ENCODE measurements at places on chromosomes 5 and 9.

DNA sequence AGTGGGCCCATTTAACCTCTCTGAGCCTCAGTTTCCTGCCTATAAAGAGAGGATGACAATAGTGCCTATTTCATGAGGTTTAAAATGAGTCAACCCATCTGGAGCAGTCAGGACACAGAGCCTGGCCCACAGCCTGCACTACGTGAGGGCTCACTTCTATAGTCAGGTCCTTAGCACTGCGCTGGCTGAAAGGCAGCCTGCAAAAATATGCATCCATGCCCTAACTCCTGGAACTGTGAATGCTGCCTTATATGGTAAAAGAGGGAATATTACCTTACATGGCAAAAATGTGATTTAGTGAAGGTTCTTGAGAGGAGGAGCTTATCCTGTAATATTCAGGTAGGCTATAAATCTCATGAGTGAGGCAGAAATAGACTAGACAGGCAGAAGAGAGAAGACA is 98.5 kb downstream of the GABBR2 start:
- DNase-seq: no peak

GRCh38 chr5:188488-189481 is 2.5 kb upstream of the LRRC14B start:
- peak; percentile 7 for DNase-seq

- DNase-seq: no peak
Measured at GRCh38 chr9:75850459-75851200, 39.8 kb upstream of the PCSK5 start.

DNA sequence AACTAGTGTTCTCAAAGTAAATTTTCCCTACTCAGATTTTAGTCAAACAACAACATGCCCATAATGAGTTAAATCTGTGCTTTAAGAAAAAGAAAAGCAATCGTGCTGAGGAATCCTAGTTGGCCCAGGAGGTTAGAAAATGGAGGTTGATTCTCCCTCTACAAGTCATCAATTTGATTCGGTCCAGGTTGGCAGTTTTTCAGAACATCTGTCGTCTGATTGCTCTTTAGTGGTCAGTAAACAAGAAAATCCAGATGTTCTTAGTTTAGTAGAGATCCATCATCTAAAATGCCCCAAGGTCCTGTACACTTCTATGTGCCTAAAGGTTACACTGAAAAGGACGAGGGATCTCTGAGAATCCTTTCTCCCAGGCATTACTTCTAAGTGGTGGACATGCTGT is 659.2 kb downstream of the MTRR start:
- DNase-seq: no peak

GRCh38 chr5:14221732-14222131 is 78.6 kb downstream of the TRIO start:
- no peak for DNase-seq

DNA sequence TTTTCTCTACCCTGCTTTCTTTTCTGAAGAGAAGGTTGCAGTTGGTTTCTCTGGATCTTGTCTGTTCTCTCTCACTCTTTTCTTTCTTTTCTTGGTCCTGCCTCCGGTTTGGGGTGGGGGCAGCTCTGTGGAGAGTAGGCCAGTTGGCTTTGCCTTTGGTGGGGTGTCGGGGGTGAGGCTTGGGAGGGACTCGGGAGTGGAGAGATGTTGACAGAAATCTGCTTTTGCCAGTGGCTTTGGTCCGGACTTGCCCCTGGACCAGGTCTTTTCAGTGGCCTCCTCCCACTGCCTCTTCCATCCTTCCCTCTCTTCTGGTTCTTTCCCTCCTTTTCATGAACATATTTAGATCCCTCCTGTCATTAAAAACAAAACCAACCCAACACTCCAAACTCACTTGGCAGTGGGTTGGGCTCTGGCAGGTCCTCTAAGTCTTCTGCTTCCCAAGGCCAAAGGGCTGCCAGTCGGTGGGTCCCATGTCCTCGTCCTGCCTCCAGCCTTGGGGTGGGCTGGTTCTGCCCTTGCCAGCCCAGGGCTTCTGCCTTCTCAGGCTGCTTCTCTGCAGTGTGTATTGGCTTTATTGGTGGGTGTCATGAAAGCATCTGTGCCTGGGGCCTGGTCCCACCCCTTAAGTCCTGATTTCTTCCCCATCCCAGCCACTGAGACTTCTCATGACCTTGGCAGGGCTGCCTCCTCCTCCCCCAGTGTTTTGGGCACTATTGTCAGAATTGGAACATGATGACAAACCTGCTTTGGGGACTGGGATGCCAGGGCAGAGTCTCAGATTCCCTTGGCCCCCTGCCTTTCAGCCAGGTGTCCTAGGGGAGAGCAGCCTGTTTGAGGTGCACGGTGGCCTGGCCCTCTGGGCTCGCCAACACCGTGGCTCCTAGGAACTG is 16.9 kb downstream of the ANKRD33B start:
- no peak for DNase-seq

GRCh38 chr9:93183663-93184431 is at the start of gene WNK2:
WNK2 (plus strand) TSS chr9:93184139; CDS start chr9:93184930, 791 bp downstream.
- no peak for DNase-seq

GRCh38 chr5:31007672-31008071 is 185.8 kb upstream of the CDH6 start:
- DNase-seq: no peak

- DNase-seq: no peak
Measured at GRCh38 chr5:127744241-127744640, 41.0 kb downstream of the CCDC192 start.

- no peak for DNase-seq
Measured at GRCh38 chr5:82720213-82721086, 356.7 kb downstream of the TMEM167A start.

DNA sequence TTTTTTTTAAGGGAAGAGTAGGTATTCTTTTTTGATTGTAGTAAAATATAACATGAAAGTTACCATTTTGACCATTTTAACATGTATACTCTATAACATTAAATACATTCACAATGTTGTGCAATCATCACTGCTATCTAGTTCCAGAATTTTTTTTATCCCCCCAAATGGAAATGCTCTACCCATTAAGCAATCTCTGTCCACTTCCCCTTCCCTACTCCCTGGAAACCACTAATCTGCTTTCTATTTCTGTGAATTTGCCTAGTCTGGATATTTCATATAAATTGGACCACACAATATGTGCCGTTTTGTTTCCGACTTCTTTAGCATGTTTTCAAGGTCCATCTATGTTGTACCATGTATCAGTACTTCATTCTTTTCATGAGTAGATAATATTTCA is 429.5 kb downstream of the TLE1 start:
- no peak for DNase-seq

DNA sequence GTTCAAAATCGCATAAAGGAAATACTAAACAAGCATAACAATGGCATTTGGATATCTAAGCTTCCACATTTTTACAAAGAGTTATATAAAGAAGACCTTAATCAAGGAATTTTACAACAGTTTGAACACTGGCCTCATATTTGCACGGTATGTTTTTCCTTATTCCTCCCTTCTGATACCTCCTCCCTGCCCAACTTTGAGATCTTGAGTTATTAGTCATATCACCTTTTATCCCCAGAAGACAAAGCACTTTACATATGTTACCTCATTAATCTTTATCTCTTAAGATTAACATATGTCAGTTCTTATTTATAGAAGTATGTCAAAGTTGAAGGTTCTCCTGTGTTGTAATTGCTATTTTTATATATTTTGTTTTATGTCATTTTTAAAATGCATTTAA is 29.8 kb downstream of the TDRD7 start:
- DNase-seq: no peak

DNA sequence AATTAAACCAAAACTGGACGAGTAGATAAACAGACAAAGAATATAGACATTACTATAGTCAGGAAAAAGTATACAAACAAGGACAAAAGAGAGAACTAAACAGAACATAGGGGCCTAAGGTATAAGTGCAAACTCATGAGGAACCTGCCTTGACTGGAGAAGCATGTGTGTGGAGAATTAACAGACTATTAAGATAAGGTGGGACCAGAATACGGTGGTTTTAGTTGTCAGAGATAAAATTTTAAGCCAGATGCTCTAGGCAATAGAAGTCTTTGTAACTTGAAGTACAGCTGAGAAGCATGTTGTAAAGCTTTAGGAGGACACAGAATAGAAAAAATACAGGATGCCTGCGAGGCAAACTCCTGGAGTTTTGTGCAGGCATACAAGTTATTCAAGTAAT is 707.1 kb downstream of the PTPRD start:
- DNase-seq: no peak

GRCh38 chr5:60509519-60509918 is 190.4 kb downstream of the DEPDC1B start:
- DNase-seq: no peak

DNA sequence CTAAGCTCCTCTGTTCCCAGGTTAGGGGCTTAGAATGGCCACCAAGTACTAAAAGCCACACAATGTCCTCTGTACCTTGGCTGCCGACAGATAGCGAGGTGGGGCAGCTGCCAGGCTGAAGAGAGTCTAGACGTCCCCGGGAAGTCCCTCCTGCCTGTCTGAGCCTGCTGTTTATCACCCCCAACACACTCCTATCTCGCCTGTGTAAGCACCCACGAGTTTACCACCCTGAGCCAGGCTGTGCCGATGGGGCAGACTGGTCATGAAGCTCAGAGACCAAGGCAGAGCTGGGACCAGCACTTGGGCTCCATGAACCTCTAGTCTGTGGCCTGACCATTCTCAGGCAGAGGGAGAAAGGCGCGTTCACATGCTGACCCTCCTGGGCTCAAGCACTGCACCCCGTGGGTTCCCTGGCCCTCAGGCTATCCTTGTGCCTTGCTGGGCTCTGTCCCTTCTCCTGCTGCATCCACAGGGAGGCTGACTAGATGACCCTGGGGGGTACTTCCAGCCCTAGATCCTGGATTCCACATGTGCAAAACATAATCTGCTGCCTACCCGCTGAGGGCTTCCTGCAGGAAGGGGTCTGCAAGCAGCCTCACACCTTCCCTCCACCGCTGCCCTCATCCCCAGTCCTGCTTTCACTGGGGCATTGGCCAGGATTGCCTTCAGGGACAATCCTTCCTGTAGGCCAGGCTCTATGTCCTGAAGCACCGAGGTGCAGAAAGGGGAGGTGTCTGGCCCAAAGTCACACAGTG is 18.6 kb upstream of the SLC25A51 start:
- no peak for DNase-seq

- no peak for DNase-seq
Measured at GRCh38 chr9:27548055-27548741, 18.6 kb upstream of the MOB3B start.

DNA sequence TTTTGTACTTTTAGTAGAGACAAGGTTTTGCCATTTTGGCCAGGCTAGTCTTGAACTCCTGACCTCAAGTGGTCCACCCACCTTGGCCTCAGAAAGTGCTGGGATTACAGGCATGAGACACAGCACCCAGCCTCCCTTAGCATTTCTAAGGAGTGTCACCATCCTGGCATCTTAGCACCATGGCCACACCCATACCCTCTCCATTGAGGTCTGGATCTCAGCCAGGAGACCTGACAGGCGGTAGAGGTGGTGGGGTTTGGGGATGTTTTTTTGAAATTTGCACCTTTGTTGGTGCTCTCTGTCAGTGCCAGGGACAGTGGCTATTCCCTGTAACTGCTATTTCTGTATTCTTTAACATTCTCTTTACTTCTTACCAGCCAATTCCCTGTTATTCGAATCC is 72.5 kb downstream of the TRIM36 start:
- no peak for DNase-seq

DNA sequence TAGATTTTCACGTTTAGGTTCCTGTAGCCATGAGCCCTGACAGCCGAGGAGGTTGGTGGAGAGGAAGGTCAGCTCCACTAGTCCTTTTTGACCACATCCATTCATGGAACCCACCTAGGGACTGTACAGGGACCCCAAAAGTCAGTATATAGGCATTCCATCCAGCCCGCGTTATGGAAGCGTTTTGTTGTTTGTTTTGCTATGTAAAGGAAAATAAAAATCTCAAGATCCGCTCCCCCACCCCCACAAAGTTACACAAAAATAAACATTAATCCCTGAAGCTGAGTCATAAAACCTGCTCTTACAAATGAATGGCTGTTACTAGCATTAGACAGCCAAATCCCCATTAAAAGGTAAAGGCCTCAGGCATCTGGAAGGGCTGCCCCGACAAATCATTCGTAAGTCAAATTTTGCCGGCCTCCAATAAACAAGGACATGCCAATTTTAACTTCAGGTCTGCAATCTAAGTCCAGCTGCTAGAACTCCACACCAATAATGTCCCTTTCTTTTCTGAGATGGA is 292.9 kb downstream of the MED10 start:
- no peak for DNase-seq

DNA sequence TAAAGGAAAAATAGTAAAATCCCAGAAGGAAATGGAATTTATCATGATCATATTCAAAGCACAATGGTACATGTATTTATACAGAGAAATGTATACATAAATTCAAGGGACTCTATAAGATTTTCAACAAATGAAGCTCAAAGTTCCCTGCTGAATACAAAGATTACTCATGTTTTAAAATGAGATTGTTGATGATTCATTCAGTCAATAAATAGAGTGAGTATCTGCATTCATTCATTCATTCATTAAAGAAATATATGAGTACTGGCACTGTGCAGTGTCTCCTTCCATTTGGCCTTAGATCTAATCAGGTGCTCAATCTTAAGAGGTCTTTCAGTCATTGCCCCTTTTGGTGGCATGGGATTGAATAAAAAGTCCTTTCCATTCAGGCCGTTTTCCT is 310.0 kb downstream of the KIAA0825 start:
- DNase-seq: no peak

GRCh38 chr5:905139-905642 is 12.5 kb downstream of the TRIP13 start:
- DNase-seq: no peak

DNA sequence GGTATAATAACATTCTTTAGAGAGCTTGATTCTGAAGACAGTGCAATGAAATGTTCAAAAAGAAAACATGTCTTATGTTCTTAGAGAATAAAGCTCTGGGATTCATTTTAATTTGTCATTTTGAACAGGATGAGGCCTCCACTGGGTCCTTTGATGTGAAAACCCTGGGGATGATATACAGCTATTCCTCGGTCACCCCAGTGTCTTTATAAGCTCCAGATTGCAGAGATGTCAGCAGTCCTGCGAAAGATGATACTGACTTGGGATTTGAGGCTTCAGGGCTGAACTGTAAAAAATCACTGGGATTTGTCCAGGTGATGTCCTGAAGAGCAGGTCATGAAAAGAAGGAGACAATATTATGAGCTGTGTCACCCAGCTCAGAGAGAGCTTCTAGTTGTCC is 529.7 kb upstream of the ZNF608 start:
- no peak for DNase-seq

DNA sequence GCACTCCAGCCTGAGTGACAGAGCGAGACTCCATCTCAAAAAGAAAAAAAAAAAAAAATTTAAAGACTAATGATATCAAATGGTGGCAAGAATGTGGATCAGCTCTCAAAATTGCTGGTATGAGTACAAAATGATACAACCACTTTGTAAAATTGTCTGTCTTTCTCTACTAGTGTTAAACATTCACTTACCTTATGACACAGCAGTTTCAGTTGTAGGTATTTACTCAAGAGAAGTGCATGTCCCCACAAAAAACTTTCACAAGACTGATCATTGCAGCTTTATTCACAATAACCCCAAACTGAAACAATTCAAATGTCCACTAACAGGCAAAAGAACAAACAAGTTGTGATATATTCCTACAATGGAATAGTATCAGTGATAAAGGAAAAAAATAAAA is 14.7 kb upstream of the CETN3 start:
- DNase-seq: no peak

GRCh38 chr9:124368692-124369091 is 46.5 kb downstream of the PSMB7 start:
- DNase-seq: no peak
